ENCODE measurements at places on chromosomes 12 and 14.

- peak; percentile 81 for DNase-seq
These were observed 171.9 kb downstream of the PRKCH start for GRCh38 chr14:61493239-61493638.

DNA sequence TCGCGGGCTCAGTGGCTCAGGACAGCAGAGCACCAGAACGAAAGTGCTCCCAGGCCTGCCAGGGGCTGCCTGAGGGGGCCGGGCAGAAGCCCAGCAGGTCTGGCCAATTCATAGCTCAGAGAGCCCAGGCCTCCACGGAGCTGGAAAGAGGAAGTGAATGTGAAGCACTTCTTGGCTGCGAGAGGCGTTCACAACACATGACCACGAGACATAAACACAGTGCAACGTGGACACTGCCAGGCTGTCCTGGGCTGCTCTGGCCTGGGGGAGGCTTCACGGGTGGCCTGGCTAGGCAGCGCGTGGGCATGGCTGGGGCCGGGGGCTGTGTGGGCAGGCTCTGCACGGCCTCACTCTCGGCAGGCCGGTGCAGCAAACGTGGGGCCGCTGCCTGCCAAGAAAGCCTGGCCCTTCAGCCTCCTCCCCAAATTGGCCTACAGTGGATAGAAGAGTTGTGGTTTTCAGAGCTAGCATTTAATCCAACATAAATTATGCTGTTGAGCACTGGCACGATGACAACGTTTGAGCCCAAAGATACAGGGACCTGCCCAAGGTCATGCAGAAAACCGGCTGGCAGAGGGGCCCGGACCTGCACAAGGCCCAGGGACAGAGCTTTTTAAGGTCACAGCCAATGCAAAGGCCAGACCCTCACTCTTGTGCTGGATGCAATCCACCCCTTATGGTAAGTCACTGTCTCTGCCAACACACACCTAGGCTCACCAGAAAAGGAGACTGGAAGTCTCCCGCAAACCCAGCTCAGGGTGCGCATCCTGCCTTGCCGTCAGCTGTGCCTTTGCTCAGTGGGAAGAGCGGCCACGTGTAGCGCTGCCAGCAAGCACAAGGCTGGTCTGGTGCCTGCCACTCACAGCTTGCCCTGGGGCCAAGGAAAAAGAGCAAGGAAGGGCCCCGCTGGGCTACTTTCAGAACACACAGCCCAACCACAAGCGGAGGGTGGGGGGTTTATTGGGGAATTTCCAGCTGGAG is 8.6 kb downstream of the SLC25A29 start:
- DNase-seq = peak; percentile 77

GRCh38 chr14:61747342-61747741 is 14.9 kb upstream of the SNAPC1 start:
- no peak for DNase-seq

DNA sequence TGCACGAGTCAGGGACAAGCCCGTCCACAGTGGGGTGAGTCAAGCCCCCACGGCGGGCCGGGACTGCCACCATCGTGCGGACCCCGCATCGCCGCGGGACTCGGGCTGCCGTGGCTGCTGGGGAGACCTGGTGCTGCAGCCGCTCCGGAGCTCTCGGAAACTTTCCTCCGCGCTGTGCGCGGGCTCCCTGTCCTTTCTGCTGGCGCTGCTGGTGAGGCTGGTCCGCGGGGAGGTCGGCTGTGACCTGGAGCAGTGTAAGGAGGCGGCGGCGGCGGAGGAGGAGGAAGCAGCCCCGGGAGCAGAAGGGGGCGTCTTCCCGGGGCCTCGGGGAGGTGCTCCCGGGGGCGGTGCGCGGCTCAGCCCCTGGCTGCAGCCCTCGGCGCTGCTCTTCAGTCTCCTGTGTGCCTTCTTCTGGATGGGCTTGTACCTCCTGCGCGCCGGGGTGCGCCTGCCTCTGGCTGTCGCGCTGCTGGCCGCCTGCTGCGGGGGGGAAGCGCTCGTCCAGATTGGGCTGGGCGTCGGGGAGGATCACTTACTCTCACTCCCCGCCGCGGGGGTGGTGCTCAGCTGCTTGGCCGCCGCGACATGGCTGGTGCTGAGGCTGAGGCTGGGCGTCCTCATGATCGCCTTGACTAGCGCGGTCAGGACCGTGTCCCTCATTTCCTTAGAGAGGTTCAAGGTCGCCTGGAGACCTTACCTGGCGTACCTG is 1.1 kb downstream of the PDE3A start:
- DNase-seq = peak; percentile 60

- no peak for DNase-seq
These were observed 18.7 kb downstream of the NPC2 start for GRCh38 chr14:74474376-74474775.

DNA sequence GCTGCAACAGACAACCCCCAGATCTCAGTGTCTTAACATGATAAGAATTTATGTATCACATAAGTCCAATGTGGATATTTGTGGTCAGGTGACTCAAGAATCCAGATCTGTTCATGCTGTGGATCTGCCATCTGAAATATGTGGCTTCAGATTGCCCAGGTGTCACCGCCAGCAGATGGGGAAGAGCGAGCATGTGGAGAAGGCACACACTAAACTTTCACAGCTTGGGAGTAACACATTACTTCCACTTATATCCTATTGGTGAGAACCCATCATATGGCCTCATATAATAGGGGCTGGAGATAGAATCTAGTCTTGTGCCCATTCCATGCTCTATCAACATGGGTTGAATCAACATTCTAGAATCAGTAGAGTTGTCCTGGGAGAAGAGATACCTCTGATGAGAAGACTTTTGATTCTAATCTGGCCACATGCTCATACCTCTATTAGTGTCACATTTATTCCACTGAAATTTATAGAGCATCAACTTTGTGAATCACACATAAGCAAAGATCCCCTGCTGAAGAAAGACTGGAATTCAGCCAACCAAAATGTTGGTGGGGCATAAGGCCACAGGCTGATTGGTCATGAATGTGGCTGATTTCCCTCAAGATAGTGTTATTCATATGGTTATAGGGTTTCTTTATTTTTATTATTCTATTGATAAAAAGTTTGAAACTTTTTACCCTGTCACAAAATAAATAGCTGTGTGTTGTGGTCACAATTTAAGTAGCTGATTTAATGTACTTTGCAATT is 6.0 kb upstream of the CALCOCO1 start:
- DNase-seq = peak; percentile 52

DNA sequence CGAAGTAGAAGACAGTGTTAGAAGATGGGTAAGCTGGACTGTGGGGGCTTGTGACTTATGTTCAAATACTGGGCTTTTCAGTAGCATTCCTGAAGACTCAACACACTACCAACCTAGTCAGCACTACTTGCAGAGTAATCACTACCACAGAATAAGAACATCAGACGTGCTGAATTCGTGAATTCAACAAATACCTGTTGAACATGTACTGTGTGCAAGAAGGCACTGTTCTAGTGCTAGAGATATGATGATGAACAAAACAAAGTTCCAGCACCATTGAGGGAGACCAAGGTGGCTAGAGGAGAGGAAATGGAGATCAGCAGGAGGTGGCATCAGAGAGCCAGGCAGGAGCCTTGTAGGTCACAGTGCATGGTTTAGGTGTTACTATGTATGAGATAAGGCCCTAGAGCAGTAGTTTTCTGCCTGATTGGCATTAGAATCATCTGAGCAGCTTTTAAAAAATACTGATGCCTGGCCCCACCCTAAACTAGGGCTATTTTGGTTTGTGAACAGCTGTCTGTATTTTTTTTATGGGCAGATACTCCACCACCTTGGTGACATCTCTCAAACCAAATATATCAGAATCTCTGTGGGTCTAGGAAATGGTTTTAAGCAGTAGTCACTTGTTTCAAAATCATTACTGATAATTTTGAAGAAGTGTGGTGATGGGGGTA is 26.8 kb downstream of the FERMT2 start:
- DNase-seq = no peak

DNA sequence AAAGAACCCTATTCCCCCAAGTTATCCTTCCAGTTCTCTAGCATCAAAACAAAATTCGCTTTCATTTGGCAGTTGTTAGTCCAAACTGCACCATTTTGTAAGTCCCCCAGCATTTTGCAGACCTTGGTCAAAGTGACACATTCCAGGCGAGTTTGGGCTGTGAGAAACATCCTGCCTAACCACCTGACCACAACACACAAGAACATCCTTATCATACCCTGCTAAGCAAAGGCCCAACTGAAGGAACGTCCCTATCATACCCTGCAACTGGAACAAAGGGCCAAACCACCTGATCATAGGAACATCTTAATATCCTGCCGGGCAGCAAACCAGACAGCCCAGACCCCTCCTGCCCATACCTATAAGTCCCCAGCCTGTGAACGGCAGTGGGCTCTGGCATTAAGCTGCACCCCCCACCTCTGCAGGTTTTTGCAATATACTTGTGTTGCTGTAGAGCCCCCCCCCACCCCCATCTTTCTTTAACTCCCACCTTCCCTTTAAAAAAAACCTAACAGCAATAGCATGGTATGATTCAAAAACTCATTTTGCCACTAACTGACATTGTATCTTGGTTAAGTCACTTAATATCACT is 2.7 kb downstream of the PCNX4 start:
- DNase-seq = peak; percentile 31

DNA sequence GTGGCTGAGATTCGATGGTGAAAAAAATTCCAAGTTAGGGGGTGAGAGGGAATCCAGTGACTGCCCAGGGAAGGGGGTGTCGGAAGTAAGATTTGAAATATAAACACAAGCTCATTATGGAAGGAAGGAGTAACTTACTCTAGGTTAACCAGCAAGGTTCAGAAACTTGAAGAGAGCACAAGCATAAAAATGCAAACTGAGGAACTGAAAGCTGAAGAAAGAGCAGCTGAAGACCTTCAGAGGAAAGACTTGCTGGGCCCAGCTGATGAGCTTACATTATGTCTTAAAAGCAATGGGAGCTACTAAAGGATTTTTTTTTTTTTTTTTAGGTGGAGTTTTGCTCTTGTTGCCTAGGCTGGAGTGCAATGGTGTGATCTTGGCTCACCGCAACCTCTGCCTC is 189.7 kb upstream of the GRIN2B start:
- no peak for DNase-seq

- DNase-seq = no peak
These were observed 17.6 kb upstream of the SSTR1 start for GRCh38 chr14:38189930-38190726.

GRCh38 chr12:53197011-53197640 is 9.9 kb downstream of the ITGB7 start:
- DNase-seq = no peak

GRCh38 chr12:6226679-6227051 is 26.5 kb downstream of the CD9 start:
- DNase-seq = peak; percentile 76

- DNase-seq = no peak
These were observed 4.0 kb downstream of the AHNAK2 start for GRCh38 chr14:104974146-104974541.

DNA sequence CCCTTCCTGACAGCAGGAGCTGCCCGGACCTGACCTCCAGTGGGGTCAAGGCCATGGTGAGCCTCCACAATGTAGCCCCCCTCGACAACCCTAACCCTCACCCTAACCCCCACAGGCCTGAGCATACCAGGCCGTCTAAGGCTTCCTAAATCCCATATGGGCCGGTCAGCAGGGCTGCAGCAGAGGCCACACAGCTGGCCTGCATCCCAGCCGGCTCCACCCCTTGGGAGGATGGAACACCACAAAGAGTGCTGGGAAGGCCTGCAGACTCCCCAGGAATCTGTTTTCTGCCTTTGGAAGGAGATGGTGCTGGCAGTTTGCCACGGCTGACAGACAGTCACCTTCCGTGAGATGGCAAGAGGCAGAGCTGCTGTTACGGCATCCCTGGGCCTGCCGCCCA is 2.8 kb downstream of the TMEM179 start:
- no peak for DNase-seq

DNA sequence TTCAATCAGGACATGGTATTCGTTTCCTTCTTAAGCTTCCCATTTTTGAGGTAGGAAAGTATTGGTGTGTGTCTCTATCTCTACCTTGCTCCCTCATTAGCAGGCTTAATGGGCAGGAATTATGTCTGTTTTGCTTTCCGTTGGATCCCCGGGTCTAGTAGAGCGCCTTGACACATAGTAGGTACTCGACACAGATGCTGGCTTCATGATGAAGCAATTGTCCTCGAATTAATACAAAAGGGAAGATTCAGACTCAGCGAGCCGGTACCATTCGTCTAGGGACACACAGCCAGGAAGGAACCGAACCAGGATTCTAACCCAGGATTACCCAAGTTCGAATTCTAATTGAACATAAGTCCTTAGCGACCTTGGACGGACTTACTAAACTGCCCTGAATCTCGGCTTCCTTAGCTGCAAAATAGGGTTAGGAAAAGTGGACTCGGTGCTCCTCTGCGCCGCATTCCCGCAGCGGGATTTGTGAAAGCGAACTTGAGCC is 496 bp upstream of the ISCU start:
- no peak for DNase-seq

GRCh38 chr14:102320671-102321455 is 1.3 kb downstream of the ZNF839 start:
- no peak for DNase-seq

DNA sequence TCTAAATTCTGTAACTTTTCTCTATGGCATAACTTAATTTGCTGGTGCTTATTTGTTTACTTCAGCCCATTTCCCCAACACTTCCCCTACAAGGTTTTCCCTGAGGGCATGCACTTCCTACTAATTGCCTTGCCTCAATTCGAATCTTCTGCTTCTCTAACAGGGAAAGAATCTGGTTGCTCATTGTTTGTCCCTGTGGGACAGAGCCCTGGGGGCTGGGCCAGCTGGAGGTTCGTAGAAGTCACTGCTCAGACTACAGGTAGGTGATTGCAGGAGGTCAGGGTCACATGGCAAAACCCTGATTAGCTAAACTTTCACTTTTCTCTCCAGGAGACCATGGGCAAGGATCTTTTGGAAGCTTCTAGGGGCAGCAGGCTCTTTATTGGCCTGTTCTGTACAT is 72.0 kb downstream of the ZFC3H1 start:
- DNase-seq = no peak

DNA sequence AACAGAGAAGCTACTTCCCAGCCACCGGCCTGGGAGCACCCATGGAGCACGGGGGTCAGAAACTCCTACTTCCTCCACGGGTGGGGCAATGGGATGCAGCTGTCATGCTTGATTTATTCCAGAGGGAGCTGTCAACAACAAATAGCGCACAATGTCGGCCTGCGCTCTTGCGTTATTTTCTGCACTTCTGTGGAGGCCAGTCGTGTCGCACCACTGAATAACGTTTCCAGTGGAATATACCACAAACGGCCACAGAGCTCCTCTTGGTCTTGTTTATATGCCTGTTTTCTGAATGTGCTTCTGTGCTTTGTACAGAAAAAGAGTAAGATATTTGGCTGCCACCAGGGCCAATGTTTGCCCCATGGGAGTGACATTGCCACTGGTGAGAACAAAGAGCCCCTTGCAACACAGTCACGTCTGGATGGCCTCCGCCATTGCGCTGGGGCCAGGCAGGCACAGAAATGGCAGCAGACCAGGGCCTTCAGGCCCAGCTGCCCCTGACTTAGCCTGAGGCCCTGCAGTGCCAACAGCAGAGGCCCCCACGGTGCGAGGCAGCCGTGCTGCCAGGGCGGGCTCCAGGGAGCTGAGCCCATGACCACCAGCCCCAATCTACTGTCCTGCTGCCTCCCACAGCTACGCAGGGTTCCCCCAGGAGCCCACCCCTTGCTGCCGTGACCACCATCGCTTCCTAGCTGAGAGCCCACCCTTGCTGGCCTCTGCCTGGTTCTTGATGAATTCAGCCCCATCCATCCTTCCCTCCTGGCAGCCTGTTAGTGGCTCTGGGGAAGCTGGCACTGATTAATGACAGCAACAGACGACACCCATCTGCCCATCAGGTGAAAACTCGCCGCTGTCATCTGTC is 28.9 kb upstream of the TMEM179 start:
- no peak for DNase-seq
